ENCODE measurements at places on chromosomes 5 and 9. TPM values are rescaled to one million over a fixed set of nuclear protein-coding genes. Genes with fewer than 3 reads are reported as not detected.
A peak's percentile ranks its signal among the peaks of the same experiment; 100 is the strongest.

DNA sequence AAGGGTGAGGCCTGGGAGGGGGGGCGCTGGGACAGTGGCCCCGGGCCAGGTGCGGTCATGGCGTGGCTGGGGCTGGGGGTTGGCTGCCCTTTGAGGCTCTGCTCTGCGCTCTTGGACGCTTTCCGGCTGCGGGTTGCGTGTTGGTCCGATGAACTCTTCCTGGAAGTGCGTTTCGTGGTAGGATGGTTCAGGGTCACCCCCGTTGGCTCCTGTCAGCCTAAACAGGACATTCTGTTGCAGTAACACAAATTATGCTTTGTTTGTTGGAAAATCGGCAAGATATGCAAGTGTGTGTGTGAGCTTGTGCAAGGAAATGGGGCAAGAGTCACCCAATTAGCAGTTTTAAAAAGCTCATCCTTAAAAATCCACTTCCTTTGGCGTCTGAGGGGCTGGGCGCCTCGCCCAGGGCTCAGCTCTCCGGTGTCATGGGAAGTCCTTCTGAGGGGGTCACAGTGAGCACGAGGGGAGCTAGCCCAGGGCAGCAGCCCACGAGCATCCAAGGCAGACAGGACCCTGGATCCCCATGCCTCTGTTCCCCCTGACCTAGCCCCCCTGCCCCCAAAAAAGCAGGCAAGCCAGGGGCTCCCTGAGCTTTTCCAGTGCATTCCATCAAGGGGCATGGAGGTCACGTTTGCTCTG, 22.2 kb upstream of the RNU6ATAC start:
- H3K27ac ChIP-seq = peak overlapping the region; percentile 82
- H3K4me1 ChIP-seq = peaks cover 6% of the 10 kb centered on the region
- H3K27me3 ChIP-seq = no peaks in the 10 kb centered on the region
- DNase-seq = no peak
- H3K4me3 ChIP-seq = no peak overlapping the region

The SPINK7 gene
- not detected for total RNA-seq

The TXNDC8 gene
- not detected for total RNA-seq

- H3K4me3 ChIP-seq = no peak overlapping the region
- peak; percentile 76 for DNase-seq
- peaks cover 23% of the 10 kb centered on the region for H3K4me1 ChIP-seq
These were observed 11.0 kb downstream of the TRIO start for GRCh38 chr5:14153932-14154731.

The GCNT4 gene
- total RNA-seq = 2.0 TPM

GRCh38 chr5:144583541-144584449, 413.1 kb downstream of the KCTD16 start:
- H3K4me3 ChIP-seq = no peak overlapping the region
- H3K4me1 ChIP-seq = peaks cover 5% of the 10 kb centered on the region
- H3K36me3 ChIP-seq = no peaks in the 10 kb centered on the region
- H3K27me3 ChIP-seq = no peaks in the 10 kb centered on the region

DNA sequence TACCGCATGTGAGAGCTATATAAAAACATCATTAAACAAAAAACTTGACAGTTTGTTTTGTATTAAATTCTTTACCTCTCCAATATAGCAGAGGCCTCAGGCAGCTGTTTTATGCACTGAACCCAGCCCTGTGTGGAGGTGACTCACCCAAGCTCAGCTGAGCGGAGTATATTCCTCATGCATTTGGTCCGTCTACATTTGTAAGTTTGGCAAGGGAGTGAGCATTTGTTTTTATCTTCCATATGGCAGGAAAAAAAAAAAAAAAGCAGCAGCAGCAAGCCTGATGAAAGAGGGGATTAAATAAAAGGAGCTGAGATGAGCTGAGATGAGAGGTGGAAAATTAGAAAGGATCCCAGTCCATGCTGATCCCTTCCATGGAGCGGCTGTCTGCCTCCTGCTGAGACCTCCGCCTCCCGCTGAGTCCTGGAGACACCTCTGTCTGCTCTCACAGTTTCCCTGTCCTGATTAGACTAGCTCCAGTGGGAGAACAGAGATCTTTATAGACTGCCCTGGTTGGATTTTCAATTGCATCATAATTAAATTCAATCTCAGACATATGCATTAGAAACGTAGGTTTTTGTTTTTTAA, 112.0 kb upstream of the CTNND2 start:
- no peak overlapping the region for H3K4me3 ChIP-seq
- no peak overlapping the region for H3K27ac ChIP-seq
- no peaks in the 10 kb centered on the region for H3K36me3 ChIP-seq
- no peaks in the 10 kb centered on the region for H3K4me1 ChIP-seq

GRCh38 chr5:117504305-117504704, 929.7 kb upstream of the SEMA6A start:
- H3K27ac ChIP-seq = no peak overlapping the region
- no peak overlapping the region for H3K4me3 ChIP-seq
- DNase-seq = no peak
- H3K27me3 ChIP-seq = no peaks in the 10 kb centered on the region

GRCh38 chr9:87684627-87685219, 41.2 kb upstream of the CTSL start:
- DNase-seq = peak; percentile 62
- no peaks in the 10 kb centered on the region for H3K27me3 ChIP-seq
- H3K4me1 ChIP-seq = peaks cover 15% of the 10 kb centered on the region
- no peak overlapping the region for H3K4me3 ChIP-seq
- H3K27ac ChIP-seq = peak overlapping the region; percentile 43

The PAEP gene
- total RNA-seq = not detected

DNA sequence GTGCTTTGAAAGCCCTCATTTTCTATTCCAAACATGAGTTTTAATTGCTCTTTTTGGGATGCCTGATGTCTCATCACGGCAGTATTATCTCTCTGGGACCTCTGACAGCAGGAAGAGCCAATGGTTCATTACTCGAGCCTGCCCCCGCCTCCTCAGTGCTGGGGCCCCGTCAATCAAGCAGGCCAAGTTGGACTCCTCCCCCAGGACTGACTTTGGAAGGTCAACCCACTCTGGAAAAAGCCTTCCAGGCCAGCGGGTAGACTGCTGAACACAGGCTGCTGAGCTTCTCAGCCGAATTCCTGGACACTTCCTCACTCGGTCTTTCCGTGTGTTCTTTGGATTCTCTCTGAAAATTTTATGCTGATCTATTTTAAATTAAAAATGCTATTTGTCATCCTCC, 9.5 kb upstream of the BARHL1 start:
- H3K4me1 ChIP-seq = no peaks in the 10 kb centered on the region
- no peak overlapping the region for H3K4me3 ChIP-seq
- H3K36me3 ChIP-seq = no peaks in the 10 kb centered on the region
- no peak overlapping the region for H3K27ac ChIP-seq

GRCh38 chr9:71896761-71897160, 14.2 kb downstream of the ABHD17B start:
- no peak overlapping the region for H3K4me3 ChIP-seq
- H3K27ac ChIP-seq = no peak overlapping the region
- no peak for DNase-seq
- no peaks in the 10 kb centered on the region for H3K4me1 ChIP-seq
- no peaks in the 10 kb centered on the region for H3K36me3 ChIP-seq

GRCh38 chr9:94894094-94894699, 167.7 kb downstream of the AOPEP start:
- H3K4me1 ChIP-seq = no peaks in the 10 kb centered on the region
- DNase-seq = no peak
- H3K36me3 ChIP-seq = no peaks in the 10 kb centered on the region
- H3K27me3 ChIP-seq = no peaks in the 10 kb centered on the region

The IFNA2 gene
- total RNA-seq = not detected

DNA sequence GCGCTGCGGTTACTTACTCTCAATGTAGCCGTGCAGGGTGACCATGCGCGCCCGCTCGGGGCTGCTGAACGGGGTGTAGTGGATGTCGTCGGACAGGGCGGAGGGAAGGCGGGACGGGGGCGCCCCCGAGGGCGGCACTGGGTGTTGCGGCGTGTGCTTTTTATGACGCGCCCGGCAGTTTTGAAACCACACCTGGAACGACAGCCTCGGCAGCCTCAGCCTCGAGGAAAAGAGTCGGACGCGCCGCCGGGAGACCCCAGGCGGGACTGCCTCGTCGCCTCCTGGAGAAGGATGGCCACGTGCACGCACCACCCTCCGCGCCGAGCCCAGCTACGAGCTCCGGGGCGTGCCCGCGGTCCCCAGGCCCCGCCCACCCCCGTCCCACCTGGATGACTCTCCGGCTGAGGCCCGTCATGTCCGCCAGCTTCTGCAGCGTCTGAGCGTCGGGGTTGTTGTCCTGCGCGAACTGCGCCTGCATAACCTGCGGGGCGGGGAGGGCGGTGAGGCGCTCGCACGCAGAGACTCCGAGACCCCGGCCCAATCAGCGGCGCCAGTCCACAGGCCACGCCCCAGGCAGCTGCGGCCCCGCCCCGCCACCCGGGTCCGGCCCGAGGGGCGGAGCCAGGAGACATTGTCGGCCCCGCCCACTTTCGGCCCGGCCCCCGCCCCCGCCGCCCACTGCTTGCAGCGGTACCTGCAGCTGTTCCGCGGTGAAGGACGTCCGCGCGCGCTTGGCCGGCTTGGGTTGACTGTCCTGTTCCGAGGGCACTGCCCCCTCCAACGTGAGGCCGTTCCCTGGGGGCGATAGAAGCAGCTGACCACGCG, 15.0 kb downstream of the LHX6 start:
- H3K4me1 ChIP-seq = no peaks in the 10 kb centered on the region
- H3K36me3 ChIP-seq = no peaks in the 10 kb centered on the region
- H3K27ac ChIP-seq = no peak overlapping the region
- H3K27me3 ChIP-seq = peaks cover 65% of the 10 kb centered on the region
- peak; percentile 84 for DNase-seq

The PGGT1B gene
- 51.1 TPM for total RNA-seq

DNA sequence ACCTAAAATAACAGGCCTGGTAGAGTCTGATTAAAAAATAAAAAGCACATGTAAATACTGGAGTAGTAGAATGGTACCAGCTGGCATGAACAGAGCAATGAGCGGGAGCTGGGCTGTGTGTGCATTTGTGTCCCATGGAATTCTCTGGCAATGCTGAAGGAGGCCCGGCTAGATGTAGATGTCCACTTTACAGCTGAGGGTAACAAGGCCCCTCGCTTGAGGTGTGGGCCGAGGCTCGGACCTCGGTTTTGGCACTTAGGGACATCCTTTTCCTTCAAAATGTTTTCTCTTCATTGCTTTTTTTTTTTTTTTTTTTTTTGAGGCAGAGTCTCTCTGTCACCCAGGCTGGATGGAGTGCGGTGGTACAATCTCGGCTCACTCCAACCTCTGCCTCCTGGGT, 1.5 kb upstream of the FGD3 start:
- no peaks in the 10 kb centered on the region for H3K4me1 ChIP-seq
- no peaks in the 10 kb centered on the region for H3K27me3 ChIP-seq
- H3K4me3 ChIP-seq = no peak overlapping the region
- DNase-seq = no peak

GRCh38 chr5:158560170-158560569, 539.5 kb downstream of the EBF1 start:
- no peak for DNase-seq
- no peak overlapping the region for H3K4me3 ChIP-seq
- H3K27ac ChIP-seq = no peak overlapping the region
- H3K27me3 ChIP-seq = no peaks in the 10 kb centered on the region

The SARDH gene
- total RNA-seq = 4.6 TPM

DNA sequence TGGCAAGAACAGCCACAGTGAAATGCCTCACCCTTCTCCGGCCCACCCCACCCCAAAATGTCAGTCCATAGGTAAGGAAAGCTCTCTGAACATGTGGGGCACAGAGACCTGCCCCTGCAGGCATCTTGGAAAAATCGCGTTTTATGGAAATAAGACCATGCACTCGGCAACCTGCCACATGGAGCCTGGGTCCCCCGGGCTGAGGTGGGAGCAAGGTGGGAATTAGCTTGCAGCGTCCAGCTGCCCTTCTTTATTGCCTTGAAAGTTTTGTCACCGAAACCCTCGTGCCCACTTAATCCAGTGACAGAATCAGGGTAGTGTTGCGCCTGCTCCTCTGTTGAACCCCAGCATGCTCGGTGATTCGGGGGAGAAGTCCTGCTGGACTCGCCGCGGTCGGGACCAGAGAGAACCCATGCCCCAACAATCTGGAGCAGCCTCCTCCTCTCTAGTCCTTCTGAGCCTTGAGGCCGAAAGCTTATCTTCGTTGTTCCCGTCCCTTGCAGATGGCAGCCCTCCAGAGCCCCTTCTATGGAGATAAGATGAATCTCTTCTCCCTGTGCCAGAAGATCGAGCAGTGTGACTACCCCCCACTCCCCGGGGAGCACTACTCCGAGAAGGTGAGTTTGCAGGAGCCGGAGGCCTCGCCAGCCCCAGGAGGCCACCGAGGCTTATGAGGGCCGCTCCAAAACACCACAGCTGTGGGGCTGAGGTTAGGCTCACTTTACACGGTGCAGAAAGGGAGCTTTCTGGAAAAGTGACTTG, 67.9 kb downstream of the PSMB7 start:
- peak; percentile 48 for DNase-seq
- no peak overlapping the region for H3K27ac ChIP-seq
- H3K27me3 ChIP-seq = no peaks in the 10 kb centered on the region
- H3K4me1 ChIP-seq = no peaks in the 10 kb centered on the region
- no peak overlapping the region for H3K4me3 ChIP-seq

The OLFML2A gene
- 12.2 TPM for total RNA-seq

DNA sequence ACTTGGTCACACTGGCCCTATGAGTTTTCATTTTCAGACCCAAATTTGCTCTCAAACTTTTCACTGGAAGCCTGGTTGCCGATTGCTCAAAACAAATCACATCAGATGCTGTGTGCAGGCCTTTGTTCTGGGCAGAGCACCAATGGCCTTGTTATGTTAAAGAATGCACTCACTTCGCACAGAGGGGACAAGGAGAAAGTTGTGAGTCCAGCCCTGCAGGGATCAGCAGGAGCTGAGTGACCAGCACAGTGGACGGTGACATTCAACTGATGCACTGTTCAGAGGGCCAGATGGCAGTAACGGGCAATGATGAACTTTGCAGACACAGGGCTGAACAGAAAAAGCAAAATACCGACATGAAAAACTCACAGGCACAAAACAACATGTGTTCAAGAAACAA, 86.1 kb downstream of the BARX1 start:
- no peaks in the 10 kb centered on the region for H3K27me3 ChIP-seq
- no peaks in the 10 kb centered on the region for H3K4me1 ChIP-seq
- no peaks in the 10 kb centered on the region for H3K36me3 ChIP-seq
- no peak for DNase-seq
- H3K4me3 ChIP-seq = no peak overlapping the region

The SMIM33 gene
- total RNA-seq = 0.13 TPM

The CATSPER3 gene
- 1.4 TPM for total RNA-seq

DNA sequence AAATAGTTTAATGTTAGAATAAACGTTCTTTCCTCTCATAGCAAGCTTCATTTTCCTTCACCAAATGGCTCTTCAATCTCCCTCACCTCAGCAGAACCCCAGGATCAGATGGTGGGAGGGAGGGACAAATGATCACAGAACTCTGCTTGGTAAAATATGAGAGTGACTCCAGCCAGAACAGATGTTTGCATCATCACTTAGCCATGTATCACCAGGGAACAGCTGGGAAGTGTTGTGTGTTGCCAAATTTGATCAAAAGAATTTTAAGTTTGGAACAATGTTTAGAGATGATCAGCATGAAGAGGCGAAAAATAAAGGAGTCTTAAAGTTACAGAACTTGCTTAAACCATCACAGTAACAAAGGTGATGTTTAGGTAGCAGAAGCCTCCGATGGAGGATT, 115.7 kb downstream of the FRMD3 start:
- no peak for DNase-seq
- H3K27me3 ChIP-seq = no peaks in the 10 kb centered on the region
- H3K4me1 ChIP-seq = peaks cover 7% of the 10 kb centered on the region
- H3K4me3 ChIP-seq = no peak overlapping the region

The EPB41L4B gene
- total RNA-seq = 6.5 TPM

- H3K27ac ChIP-seq = no peak overlapping the region
- H3K36me3 ChIP-seq = no peaks in the 10 kb centered on the region
- no peaks in the 10 kb centered on the region for H3K4me1 ChIP-seq
- no peaks in the 10 kb centered on the region for H3K27me3 ChIP-seq
These were observed 43.8 kb downstream of the FAT2 start for GRCh38 chr5:151547364-151547763.

Measured in kidney (tissue), 22 donors.